ENCODE measurements at places on chromosomes 7 and 10. TPM values are rescaled to one million over a fixed set of nuclear protein-coding genes. Genes with fewer than 3 reads are reported as not detected.

DNA sequence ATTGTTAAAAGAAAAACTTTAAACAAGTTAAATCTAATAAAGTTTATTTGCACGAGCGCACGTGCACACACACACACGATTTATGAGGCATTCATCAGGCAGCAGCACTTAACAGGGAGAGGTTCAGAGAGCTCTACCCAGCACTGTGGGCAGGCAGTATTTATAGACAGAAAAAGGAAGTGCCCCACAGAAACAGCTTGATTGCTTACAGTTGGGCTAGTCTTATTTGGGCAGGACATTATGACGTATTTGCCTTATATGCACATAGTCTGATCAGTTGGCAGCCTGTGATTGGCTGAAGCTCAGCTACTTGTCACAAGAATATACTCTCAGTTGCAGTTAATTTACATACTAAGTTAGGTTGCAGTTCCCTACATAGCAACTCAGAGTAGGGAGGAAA is 1.2 kb upstream of the SDHAF3 start:
- no peak overlapping the region for H3K27ac ChIP-seq
- no peaks in the 10 kb centered on the region for H3K4me1 ChIP-seq
- no peak for DNase-seq
- H3K4me3 ChIP-seq, result peak overlapping the region; percentile 77

GRCh38 chr7:108244110-108244509 is 113.9 kb upstream of the LAMB4 start:
- H3K27me3 ChIP-seq, result no peaks in the 10 kb centered on the region
- H3K4me1 ChIP-seq, result peaks cover 14% of the 10 kb centered on the region
- no peak for DNase-seq
- H3K4me3 ChIP-seq, result no peak overlapping the region

DNA sequence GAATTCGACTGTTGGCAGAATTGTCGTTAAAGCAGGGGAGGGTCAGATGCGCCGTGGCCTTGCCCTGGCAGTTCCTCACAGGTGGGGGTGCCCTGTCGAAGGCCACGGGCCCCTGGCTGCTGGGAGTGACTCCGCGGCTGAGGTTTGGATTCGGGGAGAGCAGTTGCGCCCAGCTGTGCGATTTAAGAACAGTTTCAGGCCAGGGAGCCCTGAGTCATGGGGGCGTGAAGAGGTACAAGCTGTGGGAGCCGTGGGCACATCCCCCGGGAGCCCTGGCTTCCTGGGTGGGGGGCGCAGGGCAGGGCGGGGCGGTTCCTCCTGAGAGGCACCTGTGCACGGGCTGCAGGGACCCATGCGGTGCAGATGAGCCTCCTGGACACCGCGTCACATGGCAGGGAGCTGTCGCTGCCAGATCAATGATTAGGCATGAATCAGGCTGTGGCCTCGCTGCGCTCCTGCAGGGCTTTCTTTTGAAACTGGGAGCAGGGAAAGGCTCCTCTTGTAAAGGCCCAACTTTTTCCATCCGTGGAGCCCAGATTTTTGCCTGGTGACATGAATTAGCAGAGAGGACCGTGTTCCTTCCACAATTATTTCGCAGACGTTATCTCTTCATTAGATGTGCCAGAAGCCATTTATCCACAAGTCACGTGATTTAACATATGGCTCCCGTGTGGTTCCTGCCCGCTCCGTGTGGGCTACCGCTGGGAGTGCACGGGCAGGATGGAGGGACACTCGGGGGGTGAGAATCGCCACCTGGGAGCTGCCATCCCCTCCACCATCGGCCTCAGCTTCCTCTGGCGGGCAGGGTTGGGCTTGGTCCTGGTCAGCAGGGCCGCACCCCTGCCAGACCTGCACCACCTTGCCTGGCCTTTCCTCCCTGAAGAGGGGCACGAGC is 918 bp downstream of the PWWP2B start:
- peaks cover 3% of the 10 kb centered on the region for H3K4me1 ChIP-seq
- DNase-seq, result no peak
- H3K4me3 ChIP-seq, result peak overlapping the region; percentile 75
- no peak overlapping the region for H3K27ac ChIP-seq
- no peaks in the 10 kb centered on the region for H3K36me3 ChIP-seq
- no peaks in the 10 kb centered on the region for H3K27me3 ChIP-seq

GRCh38 chr7:132577206-132578049 is 1.2 kb upstream of the PLXNA4 start:
- H3K36me3 ChIP-seq, result no peaks in the 10 kb centered on the region
- peaks cover 53% of the 10 kb centered on the region for H3K27me3 ChIP-seq
- H3K4me1 ChIP-seq, result peaks cover 4% of the 10 kb centered on the region

DNA sequence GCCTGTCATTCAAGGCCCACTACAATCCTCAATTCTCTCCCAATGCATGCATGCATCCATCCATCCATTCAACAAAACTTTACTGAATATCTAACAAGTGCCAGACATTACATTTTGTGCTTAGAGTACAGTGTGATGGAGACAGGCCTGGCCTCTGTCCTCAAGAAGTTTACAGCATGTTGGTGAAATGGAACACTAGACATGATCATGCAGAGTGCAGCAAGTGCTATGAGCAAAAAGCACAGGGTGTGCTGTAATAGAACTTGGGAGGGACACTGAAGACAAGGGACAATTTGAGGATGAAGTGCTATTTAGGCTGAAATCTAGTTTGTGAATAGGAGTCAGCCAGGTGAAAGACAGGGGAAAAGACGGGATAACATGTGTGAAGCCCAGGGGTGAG is 347.8 kb downstream of the PTEN start:
- H3K4me3 ChIP-seq, result no peak overlapping the region
- DNase-seq, result no peak
- peaks cover 3% of the 10 kb centered on the region for H3K27me3 ChIP-seq
- no peak overlapping the region for H3K27ac ChIP-seq

GRCh38 chr10:132047575-132048293 is 18.0 kb upstream of the JAKMIP3 start:
- H3K27me3 ChIP-seq, result no peaks in the 10 kb centered on the region
- H3K4me1 ChIP-seq, result peaks cover 4% of the 10 kb centered on the region
- no peak for DNase-seq
- H3K36me3 ChIP-seq, result no peaks in the 10 kb centered on the region
- no peak overlapping the region for H3K4me3 ChIP-seq

DNA sequence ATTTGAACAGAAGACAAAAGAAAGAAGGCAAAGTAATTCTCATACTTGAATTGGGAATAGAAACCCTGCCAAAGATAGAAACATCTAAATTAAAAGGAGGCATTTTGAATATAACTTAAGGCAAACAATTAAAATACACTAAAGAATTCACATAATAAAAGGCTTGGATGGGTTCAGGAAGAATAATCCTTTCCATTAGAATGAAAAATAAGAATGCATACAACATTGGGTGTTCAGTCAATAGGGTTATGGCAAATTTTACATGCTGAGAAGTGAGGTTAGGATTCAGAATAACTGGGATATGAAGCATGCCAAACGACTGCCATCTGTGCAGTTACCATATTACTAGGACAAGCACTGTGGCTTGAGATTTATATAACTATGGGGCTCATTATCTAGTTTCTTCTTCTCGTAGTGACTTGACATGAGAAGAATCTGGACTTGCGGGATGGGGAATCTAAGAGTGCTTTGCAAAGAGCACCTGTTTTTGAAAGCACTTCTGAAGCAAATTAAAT is 326.5 kb downstream of the THSD7A start:
- H3K27me3 ChIP-seq, result no peaks in the 10 kb centered on the region
- H3K27ac ChIP-seq, result no peak overlapping the region
- H3K36me3 ChIP-seq, result no peaks in the 10 kb centered on the region

DNA sequence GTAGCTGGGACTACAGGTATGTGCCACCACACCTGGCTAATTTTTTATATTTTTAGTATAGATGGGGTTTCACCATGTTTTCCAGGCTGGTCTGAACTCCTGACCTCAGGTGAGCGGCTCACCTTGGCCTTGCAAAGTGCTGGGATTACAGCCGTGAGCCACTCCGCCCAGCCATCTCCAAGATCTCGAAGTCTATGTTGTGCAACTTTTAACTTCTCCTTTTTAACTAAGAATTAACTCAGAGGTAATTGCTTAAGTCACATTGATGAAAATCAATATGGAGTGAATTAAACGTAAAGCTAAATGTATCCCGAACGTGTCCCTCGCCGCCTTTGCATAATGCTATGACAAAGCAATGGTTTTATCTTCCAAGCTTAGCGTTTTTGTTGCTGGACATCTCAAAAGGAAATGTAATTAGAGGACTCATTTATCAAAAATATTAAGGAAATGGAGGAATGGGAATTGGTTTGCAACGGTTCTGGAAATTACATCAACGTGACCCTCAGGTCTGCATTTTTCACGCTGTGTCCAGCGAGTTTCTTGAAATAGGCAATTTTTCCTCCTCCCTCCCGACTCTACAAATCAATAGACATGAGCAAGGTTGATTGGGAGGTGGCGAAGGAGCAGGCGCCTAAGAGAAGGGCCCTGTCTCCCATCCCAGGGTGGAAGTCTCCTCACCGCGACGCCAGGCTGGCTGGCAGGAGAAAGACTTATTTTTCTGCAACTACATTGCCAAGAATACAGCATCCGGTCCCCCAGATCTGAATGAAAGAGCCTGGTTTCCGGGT is 89.8 kb downstream of the TMEM130 start:
- no peak for DNase-seq
- H3K27me3 ChIP-seq, result no peaks in the 10 kb centered on the region
- no peak overlapping the region for H3K27ac ChIP-seq
- no peaks in the 10 kb centered on the region for H3K36me3 ChIP-seq

DNA sequence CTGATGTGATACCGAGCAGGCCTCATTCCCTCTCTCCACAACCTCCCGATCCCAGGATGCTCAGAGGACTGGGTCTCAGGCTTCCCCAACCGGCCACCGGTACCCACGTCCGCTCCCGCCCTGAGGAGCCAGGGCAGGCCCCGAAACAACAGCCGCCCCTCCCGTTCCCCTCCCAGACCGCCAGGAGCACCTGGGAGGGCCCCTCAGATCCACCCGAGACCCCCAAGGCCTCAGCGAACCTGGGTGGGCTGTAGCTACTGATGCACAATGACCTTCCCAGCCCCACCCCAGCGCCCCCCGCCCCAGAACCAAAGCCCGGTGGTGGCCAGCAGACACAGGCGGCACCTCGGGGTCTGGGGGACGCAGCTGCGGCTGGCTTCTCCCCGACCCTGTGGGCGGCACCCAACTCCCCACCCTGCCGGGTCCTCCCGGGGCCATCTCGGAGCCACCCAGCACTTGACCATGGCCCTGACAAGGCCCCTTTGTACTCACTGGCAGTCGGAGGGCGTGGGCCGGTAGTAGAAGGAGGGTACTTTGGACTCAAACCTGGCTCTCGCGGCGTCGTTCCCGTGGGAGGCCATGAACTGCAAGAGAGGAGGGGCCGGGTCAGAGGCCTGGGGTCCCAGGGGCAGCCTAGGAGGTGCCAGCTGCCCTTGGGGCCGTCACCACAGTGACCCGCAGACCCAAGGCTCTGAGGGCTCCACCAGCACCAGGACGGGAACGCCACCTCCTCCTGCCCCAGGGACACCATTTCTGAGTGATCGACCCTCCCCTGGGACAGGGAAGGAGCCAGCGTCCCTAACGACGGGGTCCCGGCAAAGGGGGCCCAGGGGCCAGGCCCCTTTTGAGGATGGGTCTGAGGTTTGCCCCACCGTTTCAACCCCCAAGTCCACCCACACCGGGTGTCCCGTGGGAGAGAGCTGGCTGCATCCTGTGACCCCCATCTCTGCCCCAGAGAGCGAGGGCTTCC is 28.1 kb downstream of the ADAP1 start:
- no peak overlapping the region for H3K27ac ChIP-seq
- DNase-seq, result no peak
- H3K4me3 ChIP-seq, result no peak overlapping the region
- H3K36me3 ChIP-seq, result no peaks in the 10 kb centered on the region
- peaks cover 2% of the 10 kb centered on the region for H3K4me1 ChIP-seq
- no peaks in the 10 kb centered on the region for H3K27me3 ChIP-seq

DNA sequence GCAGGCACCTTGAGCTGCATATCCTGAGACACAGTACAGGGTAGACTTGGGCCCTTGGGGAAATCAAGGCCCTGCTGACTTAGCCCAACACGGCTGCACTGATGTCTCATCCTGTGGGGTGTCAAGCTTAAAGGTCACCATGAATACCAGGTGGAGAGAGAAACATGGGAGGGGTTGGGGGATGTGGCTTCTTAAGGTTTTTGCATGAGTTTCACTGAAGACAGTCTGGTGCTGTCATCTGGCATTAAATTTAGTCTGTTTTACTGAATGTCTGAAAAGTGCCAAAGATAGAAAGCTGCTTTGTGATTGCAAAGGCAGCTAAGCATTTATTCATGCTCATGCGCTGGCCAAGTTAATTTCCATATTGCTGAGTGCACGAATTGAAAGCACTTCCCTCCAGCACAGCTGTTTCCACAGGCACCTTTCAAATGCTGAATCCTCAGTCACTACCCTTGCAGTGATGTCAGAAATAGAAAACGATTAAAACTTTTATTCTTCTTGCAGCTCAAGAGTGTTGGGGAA is 102.1 kb downstream of the OSBPL3 start:
- peaks cover 5% of the 10 kb centered on the region for H3K4me1 ChIP-seq
- no peaks in the 10 kb centered on the region for H3K36me3 ChIP-seq
- no peak for DNase-seq
- no peaks in the 10 kb centered on the region for H3K27me3 ChIP-seq

DNA sequence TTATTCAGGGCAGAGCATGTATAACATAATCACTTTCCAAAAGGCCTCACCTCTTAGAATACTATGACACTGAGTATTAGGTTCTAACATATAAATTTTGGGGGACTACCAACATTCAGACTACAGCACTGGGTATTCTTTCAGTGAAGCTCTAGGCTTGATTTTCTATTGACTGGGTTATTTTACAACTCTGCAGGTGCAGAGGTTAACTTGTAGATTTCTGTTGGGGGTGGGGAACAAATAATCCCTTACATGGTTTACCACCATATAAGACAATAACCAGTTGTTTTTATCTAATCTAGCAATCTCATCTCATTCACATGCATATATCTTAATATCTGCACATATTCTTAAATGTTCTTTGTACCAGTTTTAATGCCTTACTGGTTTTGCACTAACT is 73.9 kb downstream of the ATE1 start:
- no peak overlapping the region for H3K27ac ChIP-seq
- H3K36me3 ChIP-seq, result peaks cover 59% of the 10 kb centered on the region
- no peak for DNase-seq
- no peak overlapping the region for H3K4me3 ChIP-seq
- no peaks in the 10 kb centered on the region for H3K27me3 ChIP-seq

GRCh38 chr7:54145716-54146115 is 396.5 kb upstream of the VSTM2A start:
- DNase-seq, result peak; percentile 45
- H3K27ac ChIP-seq, result no peak overlapping the region
- H3K36me3 ChIP-seq, result no peaks in the 10 kb centered on the region
- H3K4me1 ChIP-seq, result no peaks in the 10 kb centered on the region

The GIMAP4 gene
- not detected for total RNA-seq

The TRIM50 gene
- not detected for total RNA-seq

The CDNF gene
- 0.42 TPM for total RNA-seq

The GRM3 gene
- total RNA-seq, result 0.29 TPM

The CUZD1 gene
- 0.50 TPM for total RNA-seq

The MYO1G gene
- total RNA-seq, result 0.07 TPM

The CYP26C1 gene
- total RNA-seq, result 0.44 TPM
